Hematopoietic multipotent progenitor cell treated with erythropoietin and hydrocortisone succinate and interleukin-3 and kit ligand, for 4 days (in vitro differentiated cells): ENCODE measurements at places on chromosomes 2 and 18.

- DNase-seq, result no peak
These were observed 52.6 kb downstream of the MRPL35 start for GRCh38 chr2:86251840-86252266.

GRCh38 chr2:20515290-20516220 lies 68.7 kb downstream of the RHOB start:
- no peak for DNase-seq

DNA sequence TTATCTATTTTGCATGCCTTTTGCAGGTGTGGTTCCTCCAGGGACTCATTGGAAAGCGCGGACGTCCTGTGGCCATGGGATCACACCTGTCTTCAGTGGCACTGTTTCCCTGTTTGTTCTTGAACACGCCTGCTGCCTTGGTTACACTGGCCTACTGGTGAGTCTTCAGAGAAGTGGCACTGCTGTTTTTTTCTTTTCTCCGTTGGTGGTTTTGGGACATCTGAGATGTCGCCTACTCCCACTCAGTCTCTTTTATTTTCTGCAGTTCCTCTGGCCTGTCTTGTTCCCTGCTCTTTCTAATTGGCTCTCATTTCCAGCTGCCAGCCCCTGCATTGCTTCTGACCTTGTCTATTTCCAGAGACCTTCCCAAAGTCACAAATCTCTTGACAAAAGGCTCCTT lies 35.7 kb upstream of the POU3F3 start:
- no peak for DNase-seq

DNA sequence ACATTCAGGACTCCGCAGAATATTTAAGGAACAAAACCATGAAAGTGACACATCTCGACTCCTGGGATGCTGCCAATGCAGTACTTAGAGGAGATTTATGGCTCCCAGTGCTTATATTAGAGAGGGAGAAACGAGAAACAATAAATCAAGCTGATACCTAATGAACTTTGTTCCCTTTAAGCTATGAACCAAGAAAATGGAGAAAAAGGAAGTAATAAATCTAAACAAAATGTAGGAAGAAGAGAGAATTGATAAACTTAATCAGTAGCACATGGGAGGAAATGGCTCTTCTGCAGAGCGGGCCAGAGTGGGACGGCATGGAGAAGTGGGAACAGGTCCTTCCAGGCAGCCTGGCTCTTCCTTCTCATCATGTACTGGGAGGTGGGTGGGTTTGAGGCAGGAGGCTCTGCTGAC lies 42.7 kb downstream of the NPPC start:
- no peak for DNase-seq

GRCh38 chr2:183371545-183371944 lies 247.3 kb downstream of the NUP35 start:
- DNase-seq, result peak; percentile 26

DNA sequence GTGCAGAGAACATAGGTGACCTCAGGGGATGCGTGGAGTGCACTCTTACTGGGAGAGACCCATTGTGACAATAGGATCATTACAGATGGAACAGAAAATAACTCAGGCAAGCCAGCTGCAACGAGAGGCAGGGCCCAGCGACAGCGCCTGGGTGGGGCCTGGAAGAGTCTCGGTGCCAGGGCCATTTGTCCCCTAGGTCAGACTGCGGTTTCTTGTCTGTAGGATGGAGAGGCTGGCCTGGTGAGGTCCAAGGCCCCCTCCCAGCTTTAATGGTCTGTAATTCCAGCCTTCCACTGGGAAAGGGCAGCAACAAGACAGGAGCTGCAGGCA lies 208.6 kb upstream of the APCDD1 start:
- no peak for DNase-seq

DNA sequence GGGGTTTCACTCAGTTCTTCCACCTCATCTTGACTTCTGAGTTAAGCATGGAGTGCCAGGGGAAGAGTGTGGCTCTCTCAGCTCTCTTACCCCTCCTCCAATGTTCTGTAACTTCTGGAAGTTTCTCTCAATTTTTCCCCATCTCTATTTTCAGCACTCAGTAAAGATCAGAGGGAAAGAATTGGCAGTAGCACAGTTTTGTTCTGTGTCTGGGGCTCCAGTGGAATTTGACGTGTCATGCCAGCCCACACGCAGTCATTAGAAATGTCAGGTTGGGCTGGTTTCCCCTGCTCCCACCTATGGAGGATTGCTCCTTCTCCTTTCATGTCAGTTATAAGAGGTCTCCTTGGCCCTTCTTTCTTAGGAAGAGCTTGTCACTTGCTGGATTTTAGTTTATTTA lies 104.6 kb upstream of the COL3A1 start:
- no peak for DNase-seq

DNA sequence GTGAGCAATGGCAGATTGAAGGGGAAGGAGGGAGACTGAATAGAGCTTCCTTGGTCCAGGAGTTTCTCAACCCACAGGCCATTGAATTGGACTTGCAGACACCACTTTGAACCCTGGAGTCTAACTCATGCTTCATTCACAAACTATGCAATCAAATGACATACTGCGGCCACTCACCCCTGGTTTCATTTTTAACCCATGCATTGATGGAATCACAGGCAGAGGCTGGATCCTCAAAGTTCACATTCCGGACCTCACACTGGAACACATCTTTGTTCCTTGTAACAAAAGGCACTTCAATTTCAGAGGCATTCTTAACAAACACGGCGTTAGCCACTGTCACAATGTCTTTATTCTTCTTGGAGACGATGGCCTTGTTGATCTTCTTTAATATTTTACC lies 40.7 kb downstream of the MRPL44 start:
- no peak for DNase-seq

DNA sequence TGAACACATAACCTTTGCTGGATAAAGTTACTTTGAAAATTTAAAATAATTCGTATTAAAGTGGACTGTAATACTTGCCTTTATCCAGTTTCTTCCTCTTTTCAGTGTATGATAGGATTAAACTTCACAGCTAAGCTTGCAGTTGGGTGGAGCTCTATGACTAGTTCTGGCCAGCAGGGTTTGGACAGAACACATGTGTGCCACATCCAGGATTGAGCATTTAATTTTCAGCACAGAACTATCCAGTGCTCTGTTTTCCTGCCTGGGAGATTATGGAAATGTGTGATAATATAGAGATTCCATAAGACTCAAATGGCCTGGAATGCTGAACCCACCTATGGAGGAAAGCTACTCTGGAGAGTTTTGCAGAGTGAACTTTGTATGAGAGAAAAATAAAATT lies 200.2 kb downstream of the OSR1 start:
- DNase-seq, result no peak

DNA sequence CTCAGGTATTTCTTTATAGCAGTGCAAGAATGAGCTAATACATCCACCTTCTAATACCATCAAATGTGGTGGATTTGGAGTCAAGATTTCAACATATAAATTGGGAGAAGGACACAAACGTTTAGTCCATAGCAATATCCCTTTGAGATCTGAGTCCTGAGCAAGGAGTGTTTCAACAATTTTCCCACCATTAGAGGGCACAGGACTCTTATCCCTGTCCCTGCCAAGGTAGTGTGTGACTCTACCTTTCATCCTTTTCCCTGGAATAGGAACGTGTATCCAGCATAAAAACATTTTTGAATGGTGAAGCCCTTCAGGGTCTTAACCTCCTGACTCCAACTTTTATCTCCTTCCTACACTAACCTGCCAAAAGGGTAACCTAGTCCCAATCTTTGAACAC lies 181.3 kb upstream of the SRD5A2 start:
- no peak for DNase-seq

DNA sequence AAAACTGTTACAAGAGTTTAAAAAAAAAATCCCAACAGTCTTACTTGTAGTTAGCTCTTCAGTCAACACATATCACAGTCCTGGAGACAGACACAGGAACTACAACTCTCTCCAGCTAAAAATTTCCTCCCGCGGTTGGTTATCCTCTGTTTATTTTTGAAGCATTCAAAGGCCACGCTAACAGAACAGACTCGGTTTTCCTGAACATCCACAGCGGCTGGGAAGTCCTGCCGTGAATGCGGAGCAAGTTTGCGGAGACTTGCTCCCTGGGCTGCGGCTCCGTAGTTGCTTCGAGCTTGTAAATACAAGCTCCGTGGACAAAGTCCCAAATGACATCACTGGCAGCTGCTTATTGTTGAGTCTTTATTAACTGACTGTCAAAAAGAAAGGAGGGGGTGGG lies at the start of gene NCKAP5:
Gene NCKAP5 (minus strand): TSS at position 292 of the 400 bp plus-strand sequence. CDS start 50,937 bp downstream, outside the sequence.
- DNase-seq, result no peak

- no peak for DNase-seq
These were observed 93.5 kb downstream of the NAB1 start for GRCh38 chr2:190742431-190742830.

GRCh38 chr18:4270016-4270415 lies 185.1 kb downstream of the DLGAP1 start:
- no peak for DNase-seq

GRCh38 chr2:179098080-179098689 lies 48.2 kb upstream of the CCDC141 start:
- no peak for DNase-seq

- DNase-seq, result no peak
These were observed 89.9 kb downstream of the TRIP12 start for GRCh38 chr2:229831805-229832509.

GRCh38 chr2:46277431-46278190 lies 19.6 kb upstream of the EPAS1 start:
- DNase-seq, result peak; percentile 49

- no peak for DNase-seq
These were observed 44.7 kb downstream of the PSD4 start for GRCh38 chr2:113218283-113219091.

- peak; percentile 12 for DNase-seq
These were observed 487.0 kb downstream of the SUCLG1 start for GRCh38 chr2:83972128-83972527.

- no peak for DNase-seq
These were observed 113.4 kb upstream of the CYP26B1 start for GRCh38 chr2:72261076-72261475.

- DNase-seq, result no peak
These were observed 680.8 kb downstream of the NYAP2 start for GRCh38 chr2:226080334-226080733.

- DNase-seq, result no peak
These were observed 13.9 kb downstream of the NOSTRIN start for GRCh38 chr2:168816369-168816768.

DNA sequence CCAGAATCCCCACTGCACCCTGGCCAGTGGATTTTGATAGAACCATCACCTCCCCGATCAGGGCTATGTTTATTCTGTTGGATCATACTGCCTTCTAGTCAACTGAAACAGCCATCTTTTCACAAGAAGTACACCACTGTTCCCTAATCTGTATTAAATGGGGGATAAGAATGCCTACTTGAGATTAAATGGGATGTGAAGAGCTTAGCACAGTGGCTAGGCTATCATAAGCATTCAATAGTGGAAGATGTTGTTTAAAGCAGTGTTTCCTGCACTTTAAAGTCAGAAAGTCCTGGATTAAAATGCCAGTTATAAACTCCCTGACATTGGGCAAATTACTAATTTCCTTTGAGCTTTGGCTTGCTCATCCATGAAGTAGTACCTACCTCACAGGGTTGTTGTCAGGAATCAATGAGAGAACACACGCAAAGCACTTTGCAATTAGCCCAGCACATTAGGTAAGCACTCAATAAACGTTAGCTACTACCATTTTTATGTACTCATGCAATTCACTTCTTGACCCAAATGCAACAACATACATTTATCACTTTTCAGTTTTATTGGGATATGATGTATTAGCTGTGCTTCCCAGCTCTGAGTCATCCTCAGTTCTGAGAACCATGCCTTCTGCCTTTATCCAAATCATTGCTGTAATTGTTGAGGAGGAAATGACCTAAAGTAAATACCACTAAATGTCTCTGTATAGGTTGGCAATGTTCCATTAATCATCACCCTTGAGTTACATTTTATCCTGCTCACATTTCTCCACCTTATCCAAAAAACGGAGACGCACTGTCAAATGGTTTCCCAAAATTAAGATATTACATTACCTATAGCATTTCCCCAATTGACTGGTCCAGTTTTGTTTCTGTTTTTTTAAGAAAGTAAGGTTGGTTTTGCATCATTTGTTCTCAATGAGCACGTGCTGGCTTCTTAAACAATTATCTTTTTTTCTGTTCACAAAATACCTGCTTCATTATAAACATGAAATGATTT lies 2.1 kb downstream of the TMEM247 start:
- no peak for DNase-seq

DNA sequence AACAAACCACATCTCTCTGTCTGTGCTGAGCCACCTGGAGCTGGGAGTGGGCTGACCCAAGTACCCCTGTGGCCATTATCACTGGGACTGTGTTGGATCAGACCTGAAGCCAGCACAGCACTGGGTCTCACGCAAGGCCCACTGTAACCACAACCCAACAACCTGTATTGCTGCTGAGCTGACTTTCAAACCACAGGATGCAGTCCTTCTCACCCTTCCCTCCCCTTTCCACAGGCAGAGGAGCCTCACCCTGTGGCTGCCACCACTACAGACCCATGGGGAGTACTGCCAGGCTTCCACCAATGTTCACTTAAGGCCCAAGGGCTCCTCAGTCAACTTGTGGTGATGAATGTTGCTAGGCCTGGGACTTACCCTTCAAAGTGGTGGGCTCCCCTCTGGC lies 135.7 kb downstream of the DIS3L2 start:
- DNase-seq, result no peak

GRCh38 chr2:233912691-233913423 lies 4.3 kb upstream of the TRPM8 start:
- peak; percentile 63 for DNase-seq

DNA sequence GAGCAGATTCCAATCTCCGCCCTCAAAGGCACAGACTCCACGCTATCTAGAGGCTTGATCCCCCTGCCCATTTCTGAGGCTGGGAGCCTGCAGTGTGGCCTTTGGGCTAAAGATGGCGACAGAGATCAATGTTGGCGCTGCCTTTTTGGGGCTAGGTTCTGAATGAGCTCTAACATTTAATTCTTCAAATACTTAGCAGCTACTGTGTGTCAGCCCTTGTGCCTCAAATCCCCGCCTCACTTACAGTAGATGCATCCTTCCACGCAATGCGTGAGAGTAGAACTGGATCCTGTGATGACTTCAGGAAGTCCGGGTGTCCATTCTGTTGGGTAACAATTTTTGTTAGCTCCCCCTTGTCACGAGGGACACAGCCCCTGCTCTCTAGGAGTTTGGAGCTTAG lies 12.4 kb downstream of the IL1F10 start:
- DNase-seq, result peak; percentile 66

GRCh38 chr2:7189106-7189505 lies 271.9 kb downstream of the RNF144A start:
- DNase-seq, result no peak

DNA sequence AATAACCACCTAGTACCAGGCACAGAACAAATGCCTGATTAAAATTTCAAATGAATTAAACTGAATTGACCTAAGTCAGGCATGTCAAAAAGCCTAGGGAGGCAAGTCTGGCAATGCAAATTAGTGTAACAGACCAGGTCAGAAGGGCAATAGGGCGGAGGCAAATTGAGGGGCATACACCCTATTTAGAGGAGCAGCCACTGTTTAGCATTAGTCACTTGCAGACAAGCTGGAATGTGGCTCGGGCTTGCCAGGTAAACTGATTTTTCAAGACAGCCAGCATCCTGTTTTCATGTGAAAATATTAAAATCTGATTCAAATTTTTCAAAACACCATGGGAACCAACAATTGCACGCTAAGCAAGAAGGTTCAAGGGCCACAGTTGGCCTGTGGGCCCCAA lies 160.3 kb downstream of the EN1 start:
- DNase-seq, result no peak

- no peak for DNase-seq
These were observed 93.3 kb upstream of the ASAP2 start for GRCh38 chr2:9113262-9113661.

- no peak for DNase-seq
These were observed 115.6 kb upstream of the ID2 start for GRCh38 chr2:8566155-8566670.

GRCh38 chr2:215553946-215554345 lies 118.1 kb upstream of the FN1 start:
- DNase-seq, result peak; percentile 24
